Stimulated activated CD8-positive, alpha-beta memory T cell treated with anti-CD3 and anti-CD28 coated beads, Interleukin-12 subunit alpha, Interleukin-12 subunit beta, amount 100 ng/mL, for 4 hours (primary cell): ENCODE measurements at places on chromosomes 4 and X.

- DNase-seq, result no peak
Measured at GRCh38 chr4:172705565-172705964, 463.0 kb upstream of the GALNT7 start.

GRCh38 chr4:106065018-106065417, 169.7 kb downstream of the NPNT start:
- DNase-seq, result no peak

DNA sequence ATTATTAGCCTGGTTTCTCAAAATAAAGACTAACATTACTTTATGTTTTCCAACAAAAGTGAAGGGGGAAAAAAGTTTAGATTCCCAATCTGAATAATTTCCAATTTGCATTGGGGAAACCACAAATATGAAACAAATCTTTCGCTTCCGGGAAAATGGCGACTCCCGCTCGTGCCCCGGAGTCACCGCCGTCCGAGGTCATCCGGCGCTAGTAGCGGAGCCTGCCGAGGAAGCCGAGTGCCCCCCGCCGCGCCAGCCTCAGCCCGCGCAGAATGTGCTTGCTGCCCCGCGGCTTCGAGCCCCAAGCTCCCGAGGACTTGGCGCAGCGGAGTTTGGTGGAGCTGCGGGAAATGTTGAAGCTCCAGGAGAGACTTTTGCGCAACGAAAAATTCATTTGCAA, 75.0 kb upstream of the TMPRSS11A start:
- DNase-seq, result no peak

DNA sequence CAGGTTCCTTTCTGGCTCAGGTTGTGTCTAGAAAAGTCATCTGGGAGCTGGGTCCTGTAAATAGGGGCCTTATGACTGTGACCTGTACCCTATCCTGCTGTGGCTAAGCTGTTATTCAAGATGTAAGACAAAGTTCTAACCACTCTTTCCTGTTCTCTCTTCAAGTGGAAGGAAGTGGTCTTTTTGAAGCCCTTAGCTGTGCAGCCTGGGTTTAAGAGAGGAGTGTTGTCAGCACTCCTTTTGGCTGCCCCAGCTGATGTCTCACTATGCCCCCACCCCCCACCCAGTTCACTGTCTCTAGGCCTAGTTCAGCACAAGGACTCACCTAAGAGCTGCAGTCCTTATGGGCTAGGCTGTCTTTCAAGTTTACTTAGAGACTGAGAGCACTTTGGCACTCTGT, 1069.5 kb downstream of the FAM133A start:
- DNase-seq, result no peak

DNA sequence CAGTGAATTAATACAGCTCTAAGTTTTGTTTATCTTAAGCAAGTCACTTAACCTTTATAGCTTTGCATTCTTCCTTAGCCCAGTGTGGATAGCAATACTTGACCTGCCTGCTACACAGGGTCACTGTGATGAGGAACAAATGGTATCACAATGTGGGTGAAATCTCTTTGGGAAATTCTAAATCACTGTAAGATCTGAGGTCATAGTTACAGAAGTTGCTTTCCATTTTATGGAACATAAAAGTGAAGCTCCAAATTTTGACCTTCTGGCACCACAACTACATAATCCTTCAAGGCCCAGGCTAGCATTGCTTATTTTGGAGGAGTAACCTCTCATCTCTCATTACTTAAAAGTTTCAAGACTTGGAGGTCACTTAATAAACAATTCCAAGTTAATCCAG, 227.7 kb downstream of the USP46 start:
- DNase-seq, result no peak

- no peak for DNase-seq
Measured at GRCh38 chr4:72505314-72505744, 63.7 kb downstream of the ADAMTS3 start.

GRCh38 chr4:32775049-32775448, 2054.9 kb downstream of the PCDH7 start:
- no peak for DNase-seq

- peak; percentile 13 for DNase-seq
Measured at GRCh38 chr4:3074846-3075651, 568 bp downstream of the HTT start.

DNA sequence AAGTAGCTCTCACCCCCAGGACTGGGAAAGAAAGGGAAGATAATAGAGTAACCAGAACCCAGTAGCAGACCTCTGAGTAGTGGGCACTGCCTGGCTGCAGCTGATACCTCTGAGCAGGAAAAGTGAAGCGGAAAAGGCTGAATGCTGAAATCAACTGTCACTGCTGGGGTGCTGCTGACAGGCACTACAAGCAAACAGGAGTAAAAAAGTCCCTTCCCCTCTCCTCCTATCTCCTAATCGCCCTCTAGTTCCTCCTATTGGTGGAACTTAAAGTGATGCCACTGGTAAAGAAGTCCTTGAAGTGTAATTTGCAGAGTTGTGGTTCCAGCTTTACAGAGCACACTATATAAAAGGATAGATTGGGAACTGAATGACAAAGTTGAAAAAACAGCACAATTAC, 32.8 kb upstream of the GLRB start:
- no peak for DNase-seq

GRCh38 chrX:133580625-133581024, 165.3 kb upstream of the GPC4 start:
- no peak for DNase-seq

- DNase-seq, result no peak
Measured at GRCh38 chrX:19177721-19178120, 55.5 kb upstream of the ADGRG2 start.

- DNase-seq, result no peak
Measured at GRCh38 chrX:54248309-54248708, 65.3 kb upstream of the FAM120C start.

GRCh38 chr4:185232370-185232769, 23.0 kb downstream of the SNX25 start:
- DNase-seq, result no peak

- no peak for DNase-seq
Measured at GRCh38 chr4:181672751-181673150, 570.5 kb upstream of the TENM3 start.

GRCh38 chr4:184648313-184649025, 778 bp downstream of the CASP3 start:
- peak; percentile 13 for DNase-seq
